ENCODE measurements at places on chromosomes 6 and 20.

DNA sequence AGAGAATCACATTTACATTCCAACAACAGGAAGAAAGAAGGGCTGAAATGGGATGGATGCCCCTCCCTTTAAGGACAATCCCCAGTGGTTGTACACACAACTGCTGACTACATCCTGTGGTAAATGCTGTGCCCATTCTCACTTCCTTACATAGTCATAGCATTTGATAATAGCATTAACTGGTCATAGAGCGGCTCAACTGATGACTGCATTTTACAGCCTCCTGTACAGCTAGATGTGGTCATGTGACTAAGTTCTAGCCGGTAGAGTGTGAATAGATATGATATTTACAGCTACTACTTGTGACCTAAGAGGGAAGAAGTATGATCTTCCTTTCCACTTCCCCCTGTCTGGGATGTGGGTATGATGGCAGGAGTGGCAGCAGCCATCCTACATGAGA lies 24.7 kb downstream of the KCNK17 start:
- DNase-seq = no peak

DNA sequence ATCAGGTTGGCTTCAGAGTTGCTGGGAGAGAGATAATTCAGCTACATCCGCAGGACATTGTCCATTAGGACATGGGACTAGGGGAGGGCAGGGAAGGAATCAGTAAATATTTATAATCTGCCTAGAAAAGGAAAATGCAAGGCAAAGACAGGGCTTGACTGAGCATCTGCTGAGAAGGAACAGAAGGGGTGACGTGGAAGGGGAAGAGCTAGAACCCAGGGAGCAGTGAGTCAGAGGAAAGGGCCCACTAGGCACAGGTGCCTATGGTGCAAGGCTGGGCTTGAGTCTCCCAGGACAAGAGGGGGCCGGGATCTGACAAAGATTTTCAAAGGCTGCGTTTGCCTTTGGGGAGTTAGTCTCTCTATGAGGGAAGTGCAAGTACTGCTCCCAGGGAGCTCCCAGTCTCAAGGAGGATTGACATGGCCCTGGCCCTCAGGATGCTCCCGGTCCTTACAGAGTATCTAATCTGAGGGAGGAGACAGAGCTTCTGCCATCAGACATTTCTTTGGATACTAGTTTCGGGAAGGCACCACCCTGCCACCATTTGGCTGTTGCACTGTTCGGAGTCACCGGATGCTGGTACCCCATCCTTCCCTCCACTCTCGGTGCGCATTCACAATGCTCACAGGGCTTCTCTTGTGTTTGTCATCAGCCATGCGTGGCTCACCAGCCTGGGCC lies 21.9 kb downstream of the VEGFA start:
- DNase-seq = no peak

DNA sequence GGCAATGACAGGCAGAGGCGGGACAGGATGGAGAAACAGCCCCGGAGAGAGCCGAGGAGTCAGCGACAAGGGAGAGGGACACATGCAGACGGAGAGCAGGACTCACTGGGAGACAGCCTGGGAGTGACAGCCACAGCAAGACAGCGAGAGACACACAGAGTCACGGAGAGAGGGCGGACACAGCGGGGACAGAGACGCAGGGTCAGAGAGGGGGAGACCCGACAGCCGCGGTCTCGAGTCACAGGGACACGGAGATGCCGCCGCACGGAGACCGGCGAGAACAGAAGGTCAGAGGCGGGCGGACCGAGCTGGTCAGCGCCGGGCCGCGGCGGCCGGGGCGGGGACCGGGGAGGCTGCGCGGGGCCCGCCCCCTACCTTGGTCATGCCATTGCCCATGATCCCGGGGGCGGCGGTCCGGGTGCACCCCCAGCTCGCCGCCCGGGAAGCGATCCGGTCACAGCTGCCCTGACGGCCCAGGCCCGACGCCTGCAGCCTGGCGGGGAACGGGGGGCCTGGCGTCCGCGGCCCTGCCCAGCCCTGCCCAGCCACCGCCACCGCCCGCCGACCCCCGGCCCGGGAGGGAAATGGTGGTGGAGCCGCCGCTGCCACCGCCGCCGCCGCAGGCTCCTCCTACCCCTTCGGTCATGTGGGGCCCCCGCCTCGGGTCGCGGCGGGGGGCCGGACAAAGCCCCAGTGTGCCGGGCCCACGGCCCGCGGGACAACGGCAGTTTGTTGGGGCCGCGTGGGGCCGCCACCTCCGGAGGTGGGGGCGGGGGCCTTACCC lies at the start of the genes DUSP15 and TTLL9:
Gene DUSP15, minus strand, starts transcription at position 586 of the 784 bp plus-strand sequence. Its CDS starts 190 bp downstream, at position 396.
Gene TTLL9, plus strand, starts transcription at position 693 of the 784 bp plus-strand sequence. CDS start 493 bp downstream, outside the sequence.
- no peak for DNase-seq

- DNase-seq = peak; percentile 63
Measured at GRCh38 chr6:151494235-151494935, 568 bp downstream of the CCDC170 start.

GRCh38 chr6:78525976-78526375 lies 341.4 kb upstream of the IRAK1BP1 start:
- DNase-seq = no peak

Measured in kidney glomerular epithelial cell (primary cell).